ENCODE measurements at places on chromosomes 12 and 14.
A peak's percentile ranks its signal among the peaks of the same experiment; 100 is the strongest.

DNA sequence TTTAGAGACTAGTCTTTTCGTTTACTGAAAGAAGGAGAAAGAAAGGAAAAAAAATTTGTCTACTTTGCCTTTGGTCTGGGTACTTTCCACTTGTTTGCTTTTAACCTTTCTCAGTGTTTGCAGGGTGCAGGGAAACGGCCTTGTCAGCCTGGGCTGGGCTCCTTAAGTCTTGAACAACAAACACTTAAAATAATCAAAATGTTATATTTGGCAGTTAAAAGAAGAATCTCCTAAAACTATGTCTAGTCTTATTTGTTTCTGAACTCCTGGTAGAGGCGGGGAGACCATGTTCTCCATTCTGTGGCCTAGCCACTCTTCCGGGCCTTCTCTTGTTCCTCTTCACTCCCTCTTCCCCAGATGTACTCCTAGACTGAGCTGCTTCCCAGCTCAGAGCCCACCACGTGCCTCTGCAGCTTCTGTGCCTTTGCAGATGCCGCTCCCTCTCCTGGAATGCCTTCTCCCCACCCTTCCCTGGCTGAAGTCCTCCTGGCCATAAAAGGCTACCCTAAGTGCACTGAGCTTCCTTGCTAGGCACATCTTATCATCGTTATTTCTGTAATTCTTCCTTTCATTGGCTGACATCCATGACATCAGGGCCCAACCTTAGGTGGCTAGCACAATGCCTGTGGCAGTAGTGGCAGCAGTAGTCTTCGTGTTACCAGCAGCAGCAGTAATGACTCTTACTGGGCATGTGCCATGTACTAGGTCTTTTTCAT, 432.9 kb downstream of the ZFP36L1 start:
- no peak for DNase-seq

DNA sequence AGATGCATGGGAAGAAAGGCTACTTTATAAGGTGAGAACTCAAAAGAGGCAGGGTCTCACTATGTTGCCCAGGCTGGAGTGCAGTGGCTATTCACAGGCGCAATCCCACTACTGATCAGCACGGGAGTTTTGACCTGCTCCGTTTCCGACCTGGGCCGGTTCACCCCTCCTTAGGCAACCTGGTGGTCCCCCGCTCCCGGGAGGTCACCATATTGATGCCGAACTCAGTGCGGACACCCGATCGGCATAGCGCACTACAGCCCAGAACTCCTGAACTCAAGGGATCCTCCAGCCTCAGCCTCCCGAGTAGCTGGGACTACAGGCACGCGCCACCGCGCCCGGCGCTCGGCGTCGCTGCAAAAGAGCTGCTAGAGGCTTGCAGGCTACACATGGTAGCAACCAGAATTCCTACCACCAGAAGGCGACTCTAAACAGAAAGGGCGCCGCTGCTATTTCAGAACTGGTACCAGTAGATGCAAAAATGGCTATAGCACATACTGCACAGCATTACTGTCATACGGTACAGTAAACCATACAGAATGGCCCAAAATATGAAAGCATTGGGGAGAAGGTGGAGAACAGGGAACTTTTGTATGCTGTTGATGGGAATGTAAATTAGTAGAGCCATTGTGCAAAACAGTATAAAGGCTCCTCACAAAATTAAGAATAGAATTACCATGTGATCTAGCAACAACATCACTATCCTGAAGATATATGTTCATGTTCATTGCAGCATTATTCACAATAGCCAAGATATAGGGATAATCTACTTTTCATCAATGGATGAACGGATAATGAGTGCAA, 1.2 kb upstream of the NEMF start:
- peak; percentile 64 for DNase-seq

DNA sequence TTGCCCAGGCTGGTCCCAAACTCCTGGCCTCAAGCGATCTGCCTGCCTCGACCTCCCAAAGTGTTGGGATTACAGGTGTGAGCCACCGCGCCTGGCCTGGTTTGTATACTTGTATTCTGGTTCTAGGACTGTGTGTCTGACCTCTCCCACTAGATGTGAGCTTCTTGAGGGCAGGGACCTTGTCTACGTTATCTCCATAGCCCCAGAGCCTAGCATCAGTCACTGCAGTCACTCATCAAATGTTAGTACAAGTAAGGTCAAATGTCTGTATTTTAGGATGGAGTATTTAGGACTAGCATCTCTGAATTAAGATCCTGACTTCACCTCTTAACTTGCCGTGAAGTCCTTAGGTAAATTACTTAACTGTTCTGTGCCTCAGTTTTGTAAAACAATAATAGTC, 2.9 kb downstream of the RILPL2 start:
- DNase-seq, result no peak

DNA sequence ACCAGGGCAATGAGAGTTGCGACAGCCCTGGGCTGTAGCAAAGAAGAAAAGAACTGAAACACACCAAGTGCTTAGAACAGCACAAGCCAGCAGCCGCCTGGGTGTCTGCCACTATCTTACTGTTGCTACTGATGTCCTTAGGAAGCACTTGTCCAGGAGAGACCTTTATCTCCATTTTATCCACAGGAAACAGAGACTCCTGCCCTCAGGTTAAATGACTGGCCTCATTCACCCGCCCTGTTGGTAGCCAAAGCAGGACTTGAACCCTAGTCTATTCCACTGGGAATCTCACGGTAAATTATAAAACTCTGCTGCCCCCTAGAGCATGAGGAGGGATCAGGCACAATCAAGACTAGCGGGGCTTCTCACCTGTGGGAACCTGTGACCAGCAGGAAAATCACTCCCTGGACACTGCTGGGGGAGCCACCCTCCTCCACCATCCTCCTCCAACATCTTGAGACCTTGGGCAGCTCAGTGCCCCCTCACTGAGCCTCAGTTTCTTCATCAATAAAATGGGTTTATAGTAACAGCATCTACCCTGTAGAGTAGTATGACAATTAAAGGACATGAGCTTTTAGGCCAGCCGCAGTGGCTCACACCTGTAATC, 20.5 kb upstream of the TESC start:
- DNase-seq, result no peak

DNA sequence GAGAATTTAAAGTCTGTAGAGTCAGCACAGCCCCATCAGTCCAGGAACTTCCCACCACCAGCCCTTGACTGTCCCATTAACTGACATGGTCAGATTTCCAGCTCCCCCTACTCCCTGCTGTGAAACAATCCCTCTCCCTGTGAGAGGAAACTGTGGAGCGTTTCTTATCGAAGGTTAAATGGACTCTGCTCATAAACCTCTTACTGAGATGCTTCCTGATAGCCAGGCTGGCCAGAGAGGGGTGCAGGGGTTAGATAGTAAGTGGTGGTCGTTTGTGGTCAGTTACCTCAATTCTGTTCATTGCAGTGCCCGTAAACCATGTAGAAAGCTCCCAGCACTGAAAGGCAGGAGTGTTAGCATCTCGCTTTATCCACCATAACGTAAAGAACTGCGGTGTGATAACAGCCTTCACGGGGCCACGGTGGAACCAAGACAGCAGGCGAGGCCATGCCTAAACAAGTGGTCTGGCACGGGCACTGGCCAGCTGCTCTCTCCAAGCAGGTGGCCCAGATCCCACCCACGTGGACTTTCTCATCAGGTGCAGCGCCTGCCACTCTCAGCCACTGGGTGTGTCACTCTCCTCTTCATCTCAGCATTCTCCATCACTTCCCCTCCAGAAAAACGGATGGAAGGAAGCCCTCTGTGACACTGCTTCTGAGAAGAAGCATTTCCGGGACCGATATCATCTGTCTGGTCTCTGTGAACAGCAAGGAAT, 102.2 kb downstream of the FBXL14 start:
- DNase-seq, result no peak

- no peak for DNase-seq
These were observed 7.8 kb upstream of the AMN start for GRCh38 chr14:102914474-102915291.

- DNase-seq, result no peak
These were observed 29.1 kb downstream of the PLEKHG3 start for GRCh38 chr14:64733321-64733720.

DNA sequence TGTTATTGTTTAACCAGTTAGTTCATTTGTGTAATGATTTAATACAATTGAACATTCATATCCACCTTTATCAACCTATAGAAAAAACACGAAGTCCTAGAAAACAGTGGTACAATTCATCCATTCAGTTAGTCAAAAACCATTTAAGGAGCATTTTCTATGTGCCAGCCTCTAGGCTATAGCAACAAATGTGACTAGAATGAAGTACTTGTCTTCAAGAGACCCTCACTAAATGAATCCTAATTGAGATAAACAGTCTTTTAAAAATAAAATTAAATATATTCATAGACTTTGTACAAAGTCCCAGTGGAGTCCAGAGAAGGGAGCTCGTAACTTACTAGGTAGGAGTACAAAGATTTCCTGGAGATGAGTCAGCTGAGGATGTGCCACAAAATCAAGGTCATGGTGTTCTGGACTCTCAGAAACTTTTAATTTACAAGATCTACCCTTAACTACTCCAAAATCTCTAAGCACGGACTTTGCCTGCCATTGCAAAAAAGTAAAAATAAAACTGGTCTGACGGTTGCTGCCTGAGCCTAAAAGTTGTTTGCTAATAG, 430.7 kb upstream of the DCN start:
- DNase-seq, result no peak

DNA sequence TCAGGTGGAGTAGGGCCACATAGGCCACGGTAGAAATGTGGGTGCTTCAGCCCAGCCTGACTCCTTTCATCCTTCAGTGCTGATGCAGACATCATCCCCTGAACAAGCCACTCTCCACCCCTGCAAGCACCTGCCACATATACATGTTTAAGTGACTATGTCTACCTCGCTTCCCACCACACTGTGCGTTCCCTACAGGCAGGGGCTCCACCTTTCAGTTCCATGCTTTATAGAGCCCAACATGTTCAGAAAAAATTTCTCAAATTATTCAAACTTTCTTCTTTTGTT, 11.6 kb downstream of the SLC7A7 start:
- no peak for DNase-seq

DNA sequence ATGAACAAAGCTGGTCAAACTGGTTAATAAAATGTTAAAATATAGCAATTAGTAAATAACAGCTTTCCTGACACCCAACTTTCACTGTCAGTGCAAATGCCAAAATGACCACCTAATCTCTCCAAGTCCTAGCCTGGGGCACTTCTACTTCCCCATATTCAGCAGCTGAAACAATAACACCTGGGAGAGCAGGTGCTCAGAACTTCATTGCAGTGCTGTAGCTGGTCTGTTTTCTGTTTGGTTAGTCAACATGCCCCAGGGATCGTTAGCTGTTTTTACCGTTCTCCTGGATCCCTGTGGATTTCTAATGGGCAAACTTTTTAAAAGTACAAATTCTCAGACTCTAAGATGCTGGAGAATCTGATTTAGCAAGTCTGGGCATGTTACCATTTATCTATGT, 759.7 kb downstream of the GALC start:
- no peak for DNase-seq

DNA sequence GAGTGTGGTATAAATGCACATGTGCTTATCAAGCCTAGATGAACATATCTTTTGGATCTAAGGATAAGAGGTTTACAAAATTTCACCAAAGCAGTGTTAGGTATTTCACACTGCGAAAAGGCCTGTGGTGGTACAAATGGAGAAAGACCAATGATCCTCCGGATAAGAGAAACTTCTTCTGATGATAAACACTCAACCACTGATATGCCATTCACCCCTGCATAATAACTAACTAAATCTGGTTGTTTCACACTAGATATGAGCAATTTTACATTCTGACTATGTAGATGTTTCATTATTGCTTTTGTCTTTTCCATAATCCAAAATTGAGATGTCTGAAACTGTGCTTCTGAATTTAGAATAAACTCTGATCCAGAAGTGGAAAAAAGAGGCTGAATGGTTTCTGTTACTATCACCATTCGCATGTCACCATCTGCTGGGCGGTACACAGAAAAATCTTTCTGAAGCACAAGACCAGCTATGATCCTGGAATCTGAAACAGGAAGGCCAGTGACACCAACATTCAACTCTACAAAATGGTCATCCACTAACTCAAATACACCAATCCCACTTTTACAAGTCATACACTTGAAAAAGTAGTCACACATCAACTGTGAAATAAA, 1.3 kb downstream of the BBS10 start:
- DNase-seq, result peak; percentile 8

GRCh38 chr14:69038455-69039287, 59.6 kb upstream of the ACTN1 start:
- DNase-seq, result no peak

- no peak for DNase-seq
These were observed 34.1 kb upstream of the DAAM1 start for GRCh38 chr14:59154373-59154772.

- peak; percentile 58 for DNase-seq
These were observed 782.5 kb downstream of the TMEM121 start for GRCh38 chr14:106308839-106309389.

- DNase-seq, result no peak
These were observed 180.9 kb downstream of the CHST11 start for GRCh38 chr12:104637604-104638003.

DNA sequence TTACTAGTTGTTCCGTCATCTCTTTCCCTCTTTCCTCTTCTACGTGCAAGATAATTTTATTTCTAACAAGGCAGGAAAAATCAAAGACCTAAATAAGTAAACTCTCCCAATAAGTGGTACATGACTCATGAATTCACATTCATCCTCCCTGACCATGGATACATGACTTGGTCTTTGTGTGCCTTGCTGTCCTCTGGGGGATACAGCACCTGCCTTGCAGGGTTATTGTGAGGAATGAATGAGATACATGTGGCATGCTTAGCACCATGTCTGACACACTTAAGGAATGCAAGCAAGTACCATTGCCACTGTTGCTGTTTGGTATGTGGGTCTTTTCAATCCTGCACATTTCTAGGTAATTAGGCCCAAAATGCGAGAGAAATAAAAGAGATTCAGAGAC, 208.4 kb downstream of the DPF3 start:
- DNase-seq, result no peak

- DNase-seq, result no peak
These were observed 52.1 kb downstream of the KICS2 start for GRCh38 chr12:64170024-64170423.

- no peak for DNase-seq
These were observed 11.5 kb downstream of the TEAD4 start for GRCh38 chr12:2970744-2971143.

DNA sequence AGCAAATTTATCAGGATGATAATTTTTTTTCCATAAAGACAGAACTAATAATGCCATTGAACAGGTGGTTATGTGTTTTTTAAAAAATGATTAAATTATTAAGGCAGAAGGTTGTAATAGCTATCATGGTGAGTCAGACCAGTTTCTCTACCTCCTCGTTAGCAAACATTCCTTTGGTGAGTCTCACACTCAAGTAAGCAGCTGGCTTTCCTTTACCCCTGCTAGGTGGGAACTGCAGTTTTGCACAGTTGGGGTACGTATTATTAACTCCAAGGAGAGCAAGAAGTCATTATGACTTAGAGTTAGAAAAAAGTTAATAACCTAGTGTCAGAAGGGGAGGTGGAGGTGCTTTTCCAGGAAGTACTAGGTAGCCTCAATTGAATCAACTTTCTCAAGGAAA, 165.3 kb downstream of the SNAPC1 start:
- DNase-seq, result no peak

GRCh38 chr12:92192360-92192759, 46.7 kb upstream of the BTG1 start:
- DNase-seq, result no peak

GRCh38 chr12:89846473-89847055, 137.9 kb upstream of the ATP2B1 start:
- DNase-seq, result no peak

- DNase-seq, result no peak
These were observed 42.0 kb upstream of the ELK3 start for GRCh38 chr12:96152164-96152563.

Measured in stimulated activated naive CD4-positive, alpha-beta T cell treated with Interleukin-2 at 50 U/mL for 16 hours (primary cell).